ENCODE measurements at places on chromosomes 4 and X.

- DNase-seq = no peak
Observed at GRCh38 chr4:3324093-3324815, 31.4 kb downstream of the RGS12 start.

- no peak for DNase-seq
Observed at GRCh38 chrX:7574325-7574724, 268.6 kb upstream of the VCX start.

DNA sequence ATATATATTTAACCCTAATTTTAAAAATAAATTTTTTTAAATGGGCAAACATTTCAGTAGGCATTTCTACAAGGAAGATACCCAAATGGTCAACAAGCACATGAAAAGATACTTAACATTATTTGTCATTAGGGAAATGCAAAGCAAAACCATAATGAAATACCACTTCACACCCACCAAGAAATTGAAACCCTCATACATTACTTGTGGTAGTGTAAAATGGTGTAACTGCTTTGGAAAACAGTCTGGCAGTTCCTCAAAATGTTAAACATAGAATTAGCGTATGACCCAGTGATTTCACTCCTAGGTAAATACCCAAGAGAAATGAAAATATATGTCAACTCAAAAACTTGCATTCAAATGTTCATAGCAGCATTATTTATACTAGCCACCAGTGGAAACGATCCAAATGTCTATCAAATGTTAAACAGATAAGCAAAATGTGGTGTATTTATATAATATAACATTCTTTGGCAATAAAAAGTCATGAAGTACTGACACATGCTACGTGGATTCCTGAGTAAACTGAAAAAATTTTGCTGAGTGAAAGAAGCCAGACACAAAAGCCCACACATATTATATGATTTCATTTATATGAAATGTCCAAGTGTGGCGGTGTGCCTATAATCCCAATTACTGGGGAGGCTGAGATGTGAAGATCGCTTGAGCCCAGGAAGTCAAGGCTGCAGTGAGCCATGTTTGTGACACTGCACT, 16.6 kb downstream of the TRIM2 start:
- no peak for DNase-seq

DNA sequence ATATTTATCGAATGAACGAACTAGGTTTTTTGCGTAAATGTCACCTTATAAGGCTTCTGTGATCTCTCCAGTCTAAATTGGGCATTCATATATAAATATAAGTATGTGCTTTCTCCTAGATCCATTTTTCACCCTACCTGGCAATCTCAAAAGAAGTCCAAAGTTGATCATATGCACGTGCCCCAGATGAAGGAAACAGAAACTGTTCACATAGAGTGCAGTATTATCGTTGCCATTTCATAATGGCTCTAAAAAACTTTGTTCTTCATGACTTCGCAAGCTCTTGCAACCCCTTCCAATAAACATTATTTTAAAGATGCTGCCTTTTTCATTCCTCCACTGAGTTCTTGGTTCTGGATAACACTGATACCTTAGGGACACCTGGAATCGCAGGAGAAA, 708 bp downstream of the INTS12 start:
- no peak for DNase-seq

- DNase-seq = no peak
Observed at GRCh38 chr4:47839259-47839658, 1.4 kb upstream of the CORIN start.

DNA sequence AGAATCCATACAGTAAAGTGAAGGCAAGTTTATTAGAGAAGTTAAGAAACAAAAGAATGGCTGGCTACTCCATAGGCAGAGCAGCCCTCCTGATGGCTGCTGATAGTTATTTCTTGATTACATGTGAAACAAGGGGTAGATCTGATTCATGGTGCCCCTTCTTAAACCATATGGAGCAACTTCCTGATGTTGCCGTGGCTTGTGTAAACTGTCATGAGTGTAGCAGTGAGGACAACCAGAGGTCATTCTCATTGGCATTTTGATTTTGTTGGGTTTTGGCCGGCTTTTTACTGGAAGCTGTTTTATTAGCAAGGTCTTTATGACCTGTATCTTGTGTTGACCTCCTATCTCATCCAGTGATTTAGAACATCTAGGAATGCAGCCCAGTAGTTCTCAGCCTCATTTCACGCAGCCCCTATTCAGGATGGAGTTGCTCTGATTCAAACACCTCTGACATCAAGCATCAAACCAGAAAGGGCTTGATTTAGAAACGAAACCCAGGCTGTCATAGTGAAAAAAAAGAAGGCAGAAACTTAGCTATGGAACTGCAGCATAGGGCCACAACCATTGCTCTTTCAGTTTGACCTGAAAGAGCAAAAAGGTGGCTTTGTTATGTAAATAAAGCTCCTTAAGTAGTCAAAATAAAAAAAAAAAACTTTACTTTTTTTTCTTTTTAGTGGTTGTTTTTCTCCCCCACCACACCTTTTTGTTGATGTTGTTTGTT, 37.8 kb downstream of the SPCS3 start:
- DNase-seq = no peak

GRCh38 chrX:149510386-149510785, 5.3 kb upstream of the IDS start:
- no peak for DNase-seq

GRCh38 chr4:55435141-55435841, 39.5 kb downstream of the TMEM165 start:
- DNase-seq = no peak

DNA sequence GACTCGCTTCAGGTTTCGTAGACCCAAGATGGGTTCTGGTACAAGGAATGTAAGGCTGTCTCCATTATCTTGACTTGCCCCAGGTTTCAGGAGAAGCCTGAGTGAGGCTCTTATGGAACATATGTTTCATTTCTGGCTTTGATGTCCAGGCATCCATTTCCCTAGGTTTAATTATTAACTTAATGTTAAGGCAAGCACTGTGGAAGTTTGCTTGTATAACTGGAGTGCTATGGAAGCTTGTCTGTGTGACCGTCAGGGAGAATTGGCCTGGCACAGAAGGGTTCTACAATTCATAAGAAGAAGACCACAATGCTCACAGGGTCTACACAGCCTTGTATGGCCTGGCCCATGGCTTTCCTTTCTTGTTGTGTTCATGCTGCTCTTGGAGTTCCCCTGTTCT, 47.2 kb upstream of the PPP1R2C start:
- DNase-seq = no peak

GRCh38 chr4:5824635-5825034, 68.3 kb downstream of the CRMP1 start:
- no peak for DNase-seq

All from suprapubic skin (tissue), 4 donors.